IgD-negative memory B cell (primary cell): ENCODE measurements at places on chromosomes 6 and 20. TPM values are rescaled to one million over a fixed set of nuclear protein-coding genes. Genes with fewer than 3 reads are reported as not detected.

The PBOV1 gene
- not detected for polyA plus RNA-seq

The BTN1A1 gene
- polyA plus RNA-seq, result 3.7 TPM

The C20orf141 gene
- not detected for polyA plus RNA-seq

The GPR63 gene
- not detected for polyA plus RNA-seq

The PRPH2 gene
- not detected for polyA plus RNA-seq

The SLC52A3 gene
- polyA plus RNA-seq, result not detected

The PROKR2 gene
- polyA plus RNA-seq, result not detected

The LAMA2 gene
- polyA plus RNA-seq, result 0.05 TPM

The SRMS gene
- 0.43 TPM for polyA plus RNA-seq

The MCHR2 gene
- not detected for polyA plus RNA-seq

The STMND1 gene
- not detected for polyA plus RNA-seq

The OPN5 gene
- not detected for polyA plus RNA-seq

The ZSCAN9 gene
- polyA plus RNA-seq, result 10.9 TPM

The ACSS1 gene
- polyA plus RNA-seq, result 59.8 TPM

The CAGE1 gene
- polyA plus RNA-seq, result not detected

The RIMS1 gene
- not detected for polyA plus RNA-seq

The ID4 gene
- not detected for polyA plus RNA-seq

The GNAS-AS1 gene
- not detected for polyA plus RNA-seq

The IL20RA gene
- polyA plus RNA-seq, result not detected

The ZC3H12D gene
- 8.2 TPM for polyA plus RNA-seq

The ACAT2 gene
- 23.6 TPM for polyA plus RNA-seq

The CBLN4 gene
- not detected for polyA plus RNA-seq

The KCNQ2 gene
- 0.29 TPM for polyA plus RNA-seq

The PLA2G7 gene
- polyA plus RNA-seq, result not detected

The IL17F gene
- polyA plus RNA-seq, result not detected

The RAB44 gene
- not detected for polyA plus RNA-seq

The ZFAND3 gene
- 6.4 TPM for polyA plus RNA-seq

The CCN6 gene
- not detected for polyA plus RNA-seq

The OR2H2 gene
- not detected for polyA plus RNA-seq

The NOL4L gene
- polyA plus RNA-seq, result 7.3 TPM

The SMOC2 gene
- not detected for polyA plus RNA-seq

The HACE1 gene
- 6.9 TPM for polyA plus RNA-seq

The RWDD1 gene
- polyA plus RNA-seq, result 52.3 TPM

The NRN1 gene
- 0.40 TPM for polyA plus RNA-seq

The NKX2-4 gene
- polyA plus RNA-seq, result not detected

The GRM1 gene
- not detected for polyA plus RNA-seq

The SLC22A23 gene
- 0.35 TPM for polyA plus RNA-seq

The KHDC1L gene
- polyA plus RNA-seq, result not detected

The CST2 gene
- not detected for polyA plus RNA-seq

The CLPSL2 gene
- polyA plus RNA-seq, result not detected

The BNIP5 gene
- polyA plus RNA-seq, result not detected

The SRC gene
- 2.3 TPM for polyA plus RNA-seq

The SLC17A9 gene
- polyA plus RNA-seq, result 4.1 TPM

The NHLRC1 gene
- polyA plus RNA-seq, result 0.40 TPM

The LY6G6F gene
- 0.95 TPM for polyA plus RNA-seq

The SLC16A10 gene
- polyA plus RNA-seq, result 1.2 TPM

The OR2J3 gene
- not detected for polyA plus RNA-seq
